ENCODE measurements at places on chromosomes 5 and 9.

- DNase-seq, result no peak
These were observed 44.3 kb downstream of the TNFSF15 start for GRCh38 chr9:114761523-114761922.

GRCh38 chr9:15187589-15187988 lies 119.4 kb downstream of the TTC39B start:
- DNase-seq, result no peak

- DNase-seq, result no peak
These were observed 711 bp downstream of the MRPL50 start for GRCh38 chr9:101397746-101398067.

GRCh38 chr5:39331861-39332381 lies 32.4 kb downstream of the C9 start:
- DNase-seq, result no peak

- no peak for DNase-seq
These were observed 64.4 kb upstream of the CACNA1B start for GRCh38 chr9:137813167-137813566.

DNA sequence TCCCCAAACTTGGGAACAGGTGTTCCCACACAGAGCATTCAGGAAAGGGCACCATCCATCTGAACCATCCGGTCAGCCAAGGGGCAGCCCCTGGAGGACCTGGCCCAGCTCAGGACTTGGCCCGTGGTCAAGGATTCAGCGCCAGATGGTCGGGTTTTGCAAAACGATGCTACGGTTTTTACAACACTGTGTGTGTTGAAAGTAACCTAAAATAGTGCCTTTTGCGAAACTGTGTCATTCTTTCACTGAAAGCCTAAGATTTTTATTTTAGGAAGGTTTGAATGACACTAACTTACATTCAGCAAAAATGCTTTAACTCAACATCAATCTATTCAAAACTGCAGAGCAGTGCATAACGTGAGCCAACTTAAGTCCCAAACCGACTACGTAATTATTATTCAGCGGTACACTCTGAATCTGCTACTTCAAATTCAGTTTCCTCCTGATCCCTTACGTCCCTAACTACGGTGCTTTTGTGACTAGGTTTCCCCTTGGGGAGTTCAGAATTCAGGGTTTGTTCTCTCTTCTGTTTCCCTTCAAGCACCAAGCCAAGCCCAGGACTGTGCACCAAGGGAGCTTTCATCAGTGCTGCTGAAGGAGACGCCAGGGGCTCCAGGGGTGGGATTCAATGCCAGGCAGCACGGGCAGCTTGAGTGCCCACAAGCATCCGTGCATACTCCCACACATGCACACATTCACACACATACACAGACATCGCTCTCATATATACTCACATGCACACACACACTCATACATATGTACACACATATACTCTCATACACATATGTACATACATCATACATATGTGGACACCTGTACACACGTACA lies 25.8 kb downstream of the LPCAT1 start:
- no peak for DNase-seq

DNA sequence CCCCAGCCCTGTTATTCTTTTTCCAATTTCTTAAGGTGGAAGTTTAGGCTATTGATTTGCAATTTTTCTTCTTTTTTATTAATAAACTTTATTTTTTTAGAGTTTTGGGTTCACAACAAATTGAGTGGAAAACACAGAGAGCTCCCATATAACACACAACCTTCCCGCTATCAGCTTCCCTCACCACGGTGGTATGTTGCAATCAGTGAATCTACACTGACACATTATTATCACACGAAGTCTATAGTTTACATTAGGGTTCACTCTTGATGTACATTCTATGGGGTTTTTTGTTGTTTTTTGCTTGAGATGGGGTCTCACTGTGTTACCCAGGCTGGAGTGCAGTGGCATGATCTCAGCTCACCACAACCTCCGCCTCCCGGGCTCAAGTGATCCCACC lies 4.8 kb upstream of the NFX1 start:
- DNase-seq, result no peak

DNA sequence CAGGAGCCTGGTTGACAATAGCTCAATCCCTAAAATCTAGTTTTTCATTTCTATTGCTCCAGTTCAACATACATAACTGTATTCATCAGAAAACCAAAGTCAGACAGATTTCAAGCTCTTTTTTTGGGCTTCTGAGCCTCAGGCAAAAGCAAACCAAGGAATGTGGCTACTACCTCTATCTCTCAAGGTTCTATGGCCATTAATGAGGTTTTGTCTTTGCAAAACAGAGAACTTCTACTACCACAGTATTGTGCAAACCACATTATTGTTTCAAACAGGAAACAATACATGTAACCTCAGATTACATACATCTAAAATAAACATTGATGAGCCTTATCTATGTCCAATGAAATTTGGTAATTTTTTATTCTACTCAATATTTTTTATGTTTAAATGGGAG lies 35.5 kb upstream of the FTMT start:
- no peak for DNase-seq

GRCh38 chr5:16773991-16774390 lies 157.2 kb upstream of the RETREG1 start:
- no peak for DNase-seq

All from umbilical cord (tissue), 2 donors.